Activated CD4-positive, alpha-beta T cell treated with anti-CD3 and anti-CD28 coated beads for 1 hour (primary cell): ENCODE measurements at places on chromosomes 1 and 21.
A peak's percentile ranks its signal among the peaks of the same experiment; 100 is the strongest.

- no peak for DNase-seq
Observed at GRCh38 chr1:90831910-90832309, 114.8 kb upstream of the BARHL2 start.

GRCh38 chr1:187471555-187471954, 642.8 kb downstream of the PLA2G4A start:
- DNase-seq = no peak

GRCh38 chr1:211653293-211653692, 22.1 kb downstream of the NEK2 start:
- DNase-seq = no peak

GRCh38 chr21:30408782-30409494, 13.1 kb downstream of the KRTAP13-1 start:
- no peak for DNase-seq

DNA sequence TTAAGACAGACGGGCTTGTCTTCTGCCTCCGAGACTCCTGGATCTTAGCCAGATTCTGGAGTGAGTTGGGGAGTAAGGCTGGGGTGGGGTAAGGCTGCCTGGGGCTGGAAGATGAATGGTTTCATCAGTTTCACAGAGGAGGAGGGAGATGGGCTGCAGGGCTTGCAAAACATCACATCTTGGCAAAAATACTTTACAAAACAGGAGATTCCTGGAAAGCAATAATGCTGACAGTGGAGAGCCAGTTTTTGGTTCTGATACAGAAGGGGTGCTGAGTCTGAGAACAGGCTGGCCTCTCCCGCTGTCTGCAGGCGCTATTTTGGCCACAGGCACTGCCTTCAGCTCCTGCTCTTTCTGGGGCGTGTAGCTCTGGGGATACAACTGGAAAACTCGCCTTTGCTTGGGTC, 83.4 kb upstream of the KCNE2 start:
- no peak for DNase-seq

- DNase-seq = no peak
Observed at GRCh38 chr1:85611425-85611824, 30.9 kb downstream of the CCN1 start.

GRCh38 chr1:5949085-5949760, 43.0 kb downstream of the NPHP4 start:
- no peak for DNase-seq

GRCh38 chr1:213484333-213484732, 433.3 kb downstream of the RPS6KC1 start:
- DNase-seq = no peak

DNA sequence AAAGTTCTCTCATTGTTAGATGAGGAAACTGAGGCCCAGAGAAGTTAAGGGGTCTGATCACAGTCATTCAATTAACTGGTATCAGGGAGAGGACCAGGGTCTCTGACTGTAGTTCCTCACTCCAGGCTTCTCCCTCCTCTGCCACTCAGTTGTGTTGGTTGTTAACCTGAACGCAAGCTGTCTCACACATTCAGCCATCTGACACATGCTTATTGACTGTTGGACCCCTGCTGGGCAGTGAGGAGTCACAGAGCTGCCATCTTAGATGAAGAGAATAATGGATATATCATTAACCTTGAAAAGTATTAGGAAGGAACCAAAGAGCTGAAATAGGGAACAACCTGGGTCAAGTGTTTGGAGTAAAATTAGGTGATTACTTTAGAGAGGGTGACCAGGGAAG, 194.8 kb downstream of the ZZZ3 start:
- no peak for DNase-seq

DNA sequence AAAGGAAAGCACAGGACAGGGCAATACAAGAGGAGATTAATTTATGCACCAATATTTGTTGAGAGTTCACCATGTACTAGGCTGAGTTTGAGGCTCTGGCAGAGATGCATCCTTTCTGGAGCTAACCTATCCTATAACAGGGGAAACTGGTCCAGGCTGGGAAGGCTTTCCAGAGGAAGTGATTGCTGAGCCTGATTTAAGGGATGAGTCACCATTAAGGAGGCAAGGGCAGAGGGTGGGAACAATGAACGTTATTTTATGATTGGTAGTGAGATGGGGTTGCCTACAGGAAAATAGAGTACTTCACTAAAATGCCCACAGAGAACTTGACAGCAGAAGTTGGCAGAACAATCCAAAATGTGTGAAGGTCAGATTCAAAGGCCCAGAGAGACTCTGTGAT, 141.4 kb downstream of the PLPP3 start:
- no peak for DNase-seq

DNA sequence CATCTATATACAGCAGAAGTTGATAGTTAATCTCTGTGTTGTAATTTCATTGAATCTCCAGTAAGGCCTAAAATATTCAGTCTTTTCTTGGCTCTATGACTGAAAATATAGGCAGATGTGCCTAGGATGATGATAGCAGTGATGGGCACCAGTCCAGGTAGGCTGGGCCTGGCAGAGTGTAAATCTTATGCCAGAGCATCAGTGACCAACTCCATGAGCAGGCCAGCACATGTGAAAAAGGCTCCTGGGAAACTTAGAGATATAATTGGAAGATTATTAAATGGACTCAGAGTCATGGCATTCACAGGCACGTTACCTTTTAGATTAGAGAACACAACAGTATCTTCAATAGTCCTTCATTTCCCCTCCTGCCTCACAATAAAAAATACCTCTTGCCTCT, 20.7 kb upstream of the CYYR1 start:
- no peak for DNase-seq

GRCh38 chr1:230282157-230282556, 144.0 kb downstream of the PGBD5 start:
- DNase-seq = no peak

DNA sequence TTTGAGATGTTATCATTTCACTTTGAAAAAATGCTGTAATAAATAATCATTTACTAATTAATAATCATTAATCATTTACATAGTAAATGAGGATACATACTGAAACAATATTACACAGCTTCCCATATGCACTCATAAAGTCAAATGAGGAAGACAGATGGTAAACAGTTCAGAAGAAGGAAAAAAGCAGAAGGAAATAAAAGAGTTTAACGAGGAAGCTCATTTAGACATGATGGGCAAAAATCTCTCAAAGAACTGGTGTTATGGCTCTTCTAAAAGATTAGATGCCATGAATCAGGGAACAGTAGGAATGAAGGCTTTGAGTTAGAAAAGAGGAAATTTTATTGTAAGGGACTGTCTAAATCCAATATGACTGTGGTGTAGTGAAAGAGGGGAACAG, 347.6 kb downstream of the PTPRC start:
- DNase-seq = no peak

GRCh38 chr1:86913399-86913895, 479 bp downstream of the SELENOF start:
- DNase-seq = no peak

DNA sequence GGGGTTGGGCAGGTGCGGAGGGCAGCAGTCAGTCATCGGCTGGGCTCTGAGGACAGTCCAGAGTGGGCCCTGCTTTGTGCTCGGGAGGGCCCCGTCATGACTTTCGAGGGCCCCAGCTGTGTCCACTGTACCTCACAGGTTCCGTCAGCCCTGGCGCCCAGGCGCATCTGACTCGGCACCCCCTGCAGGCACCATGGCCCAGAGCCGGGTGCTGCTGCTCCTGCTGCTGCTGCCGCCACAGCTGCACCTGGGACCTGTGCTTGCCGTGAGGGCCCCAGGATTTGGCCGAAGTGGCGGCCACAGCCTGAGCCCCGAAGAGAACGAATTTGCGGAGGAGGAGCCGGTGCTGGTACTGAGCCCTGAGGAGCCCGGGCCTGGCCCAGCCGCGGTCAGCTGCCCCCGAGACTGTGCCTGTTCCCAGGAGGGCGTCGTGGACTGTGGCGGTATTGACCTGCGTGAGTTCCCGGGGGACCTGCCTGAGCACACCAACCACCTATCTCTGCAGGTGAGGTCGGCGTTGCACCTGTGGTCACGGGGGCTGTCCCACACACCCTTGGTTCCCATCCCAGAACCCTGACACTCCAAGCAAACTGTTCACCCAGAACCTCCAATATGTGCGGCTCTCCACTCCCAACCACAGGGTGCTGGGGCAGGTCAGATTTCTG, 7.8 kb downstream of the PODN start:
- peak; percentile 6 for DNase-seq

DNA sequence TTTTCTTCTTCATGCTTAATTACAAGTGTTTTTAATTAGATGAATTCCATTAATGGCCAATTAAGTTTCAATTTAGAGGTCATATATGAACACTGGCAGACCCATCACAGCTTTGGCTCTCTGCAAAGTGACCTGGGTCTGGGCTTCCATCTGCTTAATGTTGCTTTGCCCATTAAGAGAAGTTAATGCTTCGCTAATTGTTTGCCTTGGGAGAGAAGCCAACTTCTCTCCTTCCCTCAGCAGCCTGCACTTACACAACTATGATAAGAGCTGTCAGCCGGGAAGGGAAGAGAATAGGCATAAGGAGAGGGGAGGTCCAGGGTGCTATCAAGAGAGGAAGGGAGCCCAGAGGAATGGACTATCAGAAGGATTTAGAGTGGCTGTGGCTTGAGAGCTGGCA, 29.0 kb upstream of the CCDC190 start:
- DNase-seq = no peak

DNA sequence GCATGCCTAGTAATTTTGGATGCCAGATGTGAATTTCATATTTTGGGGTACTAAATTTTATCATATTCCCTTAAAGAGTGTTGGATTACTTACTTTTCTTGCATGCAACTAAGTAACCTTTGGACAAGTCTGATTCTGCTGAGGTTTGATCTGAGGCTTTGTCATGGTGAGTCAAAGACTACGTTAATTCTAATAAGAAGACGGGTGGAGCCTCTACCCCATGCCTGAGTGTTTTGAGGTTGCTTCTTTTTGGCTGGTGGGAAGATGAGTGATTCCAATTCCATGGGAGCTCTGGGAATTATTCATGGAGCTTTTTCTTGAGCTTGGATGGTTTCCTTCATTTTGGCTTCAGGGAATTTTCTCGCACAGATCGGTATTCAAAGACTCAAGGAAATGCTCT, 11.6 kb upstream of the PCP4 start:
- no peak for DNase-seq

DNA sequence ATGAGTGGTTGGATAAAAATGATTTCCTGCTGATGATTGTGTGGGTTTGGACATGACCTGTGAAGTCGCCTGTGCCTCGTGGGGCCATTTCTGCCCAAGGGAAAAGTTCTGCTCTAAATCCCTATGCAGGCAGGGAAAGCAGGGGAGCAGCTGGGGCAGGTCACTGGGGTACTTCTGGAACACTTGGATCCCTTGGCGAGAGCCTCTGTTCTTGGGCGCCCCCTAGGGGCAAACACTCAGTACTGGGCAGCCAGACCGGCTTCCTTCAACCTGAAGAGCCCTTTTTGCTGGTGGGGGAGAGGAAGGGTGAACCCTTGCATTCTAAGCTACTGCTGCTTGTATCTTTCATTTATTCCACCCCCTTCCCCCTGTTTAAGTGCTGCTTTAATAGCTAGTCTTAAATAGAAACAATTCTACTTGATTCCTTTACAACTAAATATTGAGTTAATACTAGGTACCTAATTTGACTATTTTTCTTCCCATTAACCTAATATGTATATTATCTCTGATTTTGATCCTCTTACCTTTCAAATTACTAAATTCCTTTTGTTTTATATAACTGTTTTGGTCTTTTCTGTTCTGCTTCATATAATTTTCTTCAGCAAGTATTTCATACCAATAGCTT, 5.1 kb upstream of the CLEC20A start:
- no peak for DNase-seq

DNA sequence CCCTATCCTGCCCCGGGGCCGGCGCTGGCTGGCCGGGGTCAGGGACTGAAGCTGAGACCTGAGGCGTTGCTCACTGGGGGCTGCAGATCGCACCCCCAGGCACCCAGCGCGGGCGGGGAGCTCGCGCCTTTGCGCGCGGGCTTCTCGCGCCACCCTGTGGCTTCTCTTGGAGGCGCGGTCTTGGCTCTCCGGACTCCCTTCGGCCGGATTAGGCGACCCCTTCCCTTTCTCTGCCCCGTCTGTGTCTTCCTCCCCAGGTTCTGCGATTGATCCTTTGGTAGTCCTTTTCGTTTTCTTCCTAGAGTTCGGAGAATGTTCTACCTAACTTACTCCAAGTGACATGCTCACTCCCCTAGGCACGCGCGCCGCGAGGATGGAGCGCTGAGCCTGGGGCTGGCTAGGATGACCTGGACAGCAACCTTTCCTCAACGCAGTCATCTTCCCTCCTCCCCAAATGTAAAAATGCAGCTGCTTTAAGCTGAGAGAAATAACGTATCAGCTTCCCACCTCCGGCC, 495 bp upstream of the NTRK1 start:
- DNase-seq = peak; percentile 38

DNA sequence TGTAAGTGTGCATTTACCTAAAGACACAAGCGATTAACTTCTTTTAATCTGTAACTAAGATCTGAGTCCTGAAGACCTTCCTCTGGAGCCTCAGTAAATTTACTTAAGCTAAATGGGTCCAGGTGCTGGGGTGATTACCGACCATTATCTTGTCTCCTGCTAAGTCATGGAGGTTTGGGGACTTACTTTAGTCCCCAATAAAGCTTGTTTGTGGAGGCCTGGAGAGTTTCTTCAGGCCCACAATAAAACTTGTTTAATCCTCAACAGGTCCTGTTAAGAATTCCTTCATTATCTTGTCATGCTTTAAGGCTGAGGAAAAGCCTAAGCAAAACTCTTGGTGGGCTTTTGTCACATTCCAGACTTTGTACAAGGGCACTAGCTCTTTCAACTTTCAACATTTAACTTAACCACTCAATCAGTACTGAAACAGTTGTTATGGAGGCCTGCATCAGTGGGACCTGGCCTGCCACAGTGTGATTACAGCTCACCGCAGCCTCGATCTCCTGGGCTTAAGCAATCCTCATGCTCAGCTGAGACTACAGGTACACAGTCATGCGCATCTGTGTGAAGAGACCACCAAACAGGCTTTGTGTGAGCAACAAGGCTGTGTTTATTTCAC, 84.0 kb downstream of the FMO4 start:
- DNase-seq = no peak
